GF-D8 (cell line): ENCODE measurements at places on chromosomes 7 and 10.

DNA sequence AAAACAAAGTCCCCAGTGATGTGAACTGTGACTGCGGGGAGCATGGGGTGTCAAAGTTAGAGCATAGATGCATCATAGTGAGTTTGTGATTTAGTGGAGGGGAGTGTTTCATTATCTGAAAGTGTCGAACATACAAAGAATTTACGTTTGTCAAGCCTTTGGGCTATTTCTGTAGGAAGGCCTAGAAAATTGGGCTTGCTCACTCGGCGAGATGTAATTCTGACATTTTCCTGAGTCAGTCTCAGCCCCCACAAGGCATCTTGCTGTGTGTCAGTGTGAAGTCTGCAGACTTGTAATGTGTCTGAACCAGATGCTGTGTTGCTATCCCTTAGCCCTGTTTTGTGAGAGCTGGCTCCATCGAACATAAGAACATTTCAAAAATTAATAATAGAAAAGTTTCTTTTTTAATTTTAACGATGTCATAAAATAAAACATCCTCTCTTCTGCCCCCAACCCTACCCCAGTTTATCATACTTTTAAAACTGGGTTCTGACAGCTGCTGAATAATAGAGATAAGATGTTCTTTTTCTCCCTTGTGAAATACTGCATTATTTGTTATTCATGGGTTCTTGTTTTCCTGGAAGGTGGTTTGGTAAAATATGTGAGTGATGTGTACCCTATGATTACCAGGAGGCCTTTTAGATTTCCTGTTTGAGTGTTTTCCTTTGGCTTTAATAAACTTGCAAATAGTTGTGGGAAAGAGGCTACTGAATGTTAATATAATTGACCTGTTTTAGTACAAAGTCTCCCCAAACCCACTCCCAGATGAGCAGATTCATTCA lies 207.4 kb downstream of the GPR158 start:
- DNase-seq: no peak

DNA sequence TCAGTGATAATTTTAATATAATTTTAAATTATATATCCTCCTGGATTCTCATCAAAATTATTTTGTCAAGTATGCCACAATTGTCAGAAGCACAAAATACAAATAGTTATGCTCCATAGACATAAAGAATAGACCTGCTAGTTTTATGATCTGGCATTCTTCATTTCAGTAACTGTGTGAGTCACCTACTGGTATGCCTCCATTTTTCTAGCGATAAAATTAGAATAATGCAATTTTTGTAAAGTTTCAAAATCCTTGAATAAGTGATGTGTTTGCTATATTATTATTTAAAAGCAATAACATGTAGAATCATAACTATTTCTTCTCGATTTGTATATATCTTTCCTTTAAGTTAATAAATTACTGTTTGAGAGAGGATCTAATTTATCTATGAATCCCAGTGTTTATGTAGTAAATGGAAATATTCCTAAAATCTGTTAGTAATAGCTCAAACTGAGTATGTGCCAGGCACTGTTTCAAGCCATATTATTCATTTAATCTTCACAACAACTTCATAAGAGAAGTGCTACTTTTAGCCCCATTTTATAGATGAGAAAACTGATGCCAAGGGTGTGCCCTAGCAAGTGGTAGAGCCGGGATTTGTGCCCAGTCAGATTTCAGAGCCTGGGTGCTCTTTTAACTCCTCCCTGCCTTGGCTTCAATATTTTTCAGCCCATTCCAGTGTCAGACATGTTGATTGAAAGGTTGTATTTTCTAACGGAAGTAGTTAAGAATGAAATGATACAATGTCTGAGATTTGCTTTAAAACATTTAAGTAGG lies 38.4 kb downstream of the NET1 start:
- no peak for DNase-seq

DNA sequence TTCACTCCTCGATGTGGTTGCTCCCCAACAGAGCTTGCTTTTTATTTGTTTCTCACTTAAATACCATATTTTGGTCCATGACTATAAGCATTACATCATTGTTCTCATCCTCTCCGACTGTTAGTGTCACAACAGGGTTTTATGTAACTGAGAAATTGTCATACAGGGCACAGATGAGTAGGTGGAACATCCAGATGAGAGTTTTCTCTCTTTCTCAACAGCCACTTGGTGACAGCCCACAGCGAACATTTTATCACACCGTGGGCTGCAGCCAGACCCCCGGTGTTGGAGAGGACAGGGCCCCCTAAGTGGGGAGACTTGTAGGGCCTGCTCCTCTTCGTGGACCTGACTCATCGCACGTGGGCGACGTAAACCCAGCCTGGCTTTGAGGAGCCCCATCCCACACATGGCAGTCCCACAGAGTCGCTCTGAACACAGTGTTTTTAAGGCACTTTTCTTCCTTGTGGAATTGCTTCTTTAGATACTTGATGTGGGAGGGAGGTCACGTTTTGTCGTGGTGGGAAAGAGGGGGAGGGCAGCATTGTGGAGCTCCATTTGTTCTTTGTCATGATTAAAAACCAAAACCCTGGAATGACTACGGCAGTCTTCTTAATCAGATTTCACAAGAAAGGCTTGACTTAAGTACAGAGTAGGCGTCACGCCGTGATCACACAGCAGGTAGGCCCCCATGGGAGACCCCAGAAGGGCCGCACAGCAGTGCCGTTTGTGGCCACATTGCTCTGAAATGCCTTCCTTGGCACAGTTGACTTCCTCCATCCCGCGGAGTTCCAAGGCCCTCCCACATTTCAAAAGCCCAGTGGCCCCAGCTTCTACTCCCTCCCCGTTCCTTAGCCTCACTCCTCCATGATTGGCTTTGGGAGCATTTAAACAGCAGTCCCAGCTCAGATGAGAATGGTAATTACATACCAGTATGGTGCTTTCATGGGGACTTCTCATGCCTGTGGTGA lies 220.6 kb downstream of the CCDC3 start:
- no peak for DNase-seq

GRCh38 chr10:52551046-52551445 lies 221.5 kb downstream of the MBL2 start:
- DNase-seq: no peak

DNA sequence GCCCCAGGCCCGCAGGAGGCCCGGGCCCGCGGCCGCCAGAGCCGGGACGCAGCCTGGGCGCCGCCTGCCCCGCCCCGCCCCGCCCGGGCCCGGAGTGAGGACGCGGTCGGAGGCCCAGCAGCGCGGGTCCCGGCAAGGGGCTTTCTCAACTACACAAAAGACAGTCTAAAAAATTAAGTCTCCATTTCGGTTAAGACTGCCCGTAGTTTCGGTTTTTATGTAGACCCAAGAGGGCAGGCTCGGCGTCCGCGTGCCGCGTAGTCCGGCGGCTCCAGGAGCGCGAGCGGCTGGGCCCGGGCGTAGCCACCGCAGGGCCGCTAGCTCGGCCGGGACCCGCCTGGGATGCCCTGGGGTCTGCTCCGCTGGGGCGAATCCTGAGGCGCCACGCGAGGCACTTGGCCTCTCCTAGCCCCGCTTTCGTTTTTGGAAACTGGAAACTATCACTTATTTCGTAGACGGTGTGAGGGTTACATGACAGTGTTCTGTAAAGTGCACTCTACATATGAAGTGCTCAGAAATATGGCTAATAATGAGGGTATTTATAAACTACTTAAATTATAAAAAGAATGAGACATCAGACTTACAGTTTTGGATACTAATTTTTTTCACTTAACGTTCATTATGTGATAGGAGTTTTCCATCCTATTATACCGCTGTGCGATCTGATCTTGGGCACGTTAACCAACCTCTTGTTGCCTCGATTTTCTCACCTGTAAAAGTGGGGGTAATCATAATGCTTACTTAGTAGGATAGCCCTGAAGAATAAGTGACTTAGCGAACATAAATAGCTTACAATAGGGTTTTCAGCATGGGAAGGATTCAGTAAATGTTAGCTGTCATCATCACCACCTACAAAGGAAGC lies 573 bp downstream of the BLVRA start:
- no peak for DNase-seq

DNA sequence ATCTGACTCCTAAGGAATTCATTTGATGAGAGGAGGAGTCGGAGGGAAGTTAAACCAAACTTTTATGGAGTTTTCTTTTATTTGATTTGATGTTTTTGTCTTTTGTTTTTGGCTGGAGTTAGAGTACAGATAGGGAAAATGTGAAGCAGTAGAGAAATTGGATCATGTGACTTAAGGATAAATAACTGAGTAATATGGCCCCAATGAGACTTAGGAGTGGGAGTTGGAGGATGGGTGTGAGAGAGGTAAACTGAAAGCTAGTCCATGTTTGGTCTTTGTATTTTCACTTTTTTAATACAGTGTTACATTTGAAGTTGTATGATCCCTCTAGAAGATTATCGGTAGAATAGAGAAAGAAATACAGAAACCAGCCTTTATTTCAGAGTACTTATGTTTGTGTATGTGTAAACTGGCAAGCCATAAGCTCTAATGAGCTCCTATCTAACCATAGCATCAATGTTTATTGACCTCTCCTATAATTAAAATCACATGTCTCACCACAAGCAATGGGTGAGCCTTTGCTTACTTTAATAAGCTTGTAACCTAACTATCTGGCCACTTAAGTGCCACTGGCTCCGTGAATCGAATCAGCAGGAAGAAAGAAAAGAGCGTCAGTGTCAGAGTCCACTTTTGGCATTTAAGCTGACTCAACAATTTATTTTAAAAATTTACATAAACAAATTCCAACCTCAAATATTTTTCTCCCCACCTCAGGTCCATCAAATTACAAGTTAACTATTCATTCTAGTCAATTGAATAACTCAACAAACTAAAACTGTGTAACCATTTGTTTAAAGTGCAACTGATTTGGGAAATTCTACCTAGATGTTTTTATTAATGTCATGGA lies 113.8 kb downstream of the EPDR1 start:
- DNase-seq: no peak

GRCh38 chr10:61140765-61141392 lies 196.9 kb upstream of the RHOBTB1 start:
- DNase-seq: no peak

DNA sequence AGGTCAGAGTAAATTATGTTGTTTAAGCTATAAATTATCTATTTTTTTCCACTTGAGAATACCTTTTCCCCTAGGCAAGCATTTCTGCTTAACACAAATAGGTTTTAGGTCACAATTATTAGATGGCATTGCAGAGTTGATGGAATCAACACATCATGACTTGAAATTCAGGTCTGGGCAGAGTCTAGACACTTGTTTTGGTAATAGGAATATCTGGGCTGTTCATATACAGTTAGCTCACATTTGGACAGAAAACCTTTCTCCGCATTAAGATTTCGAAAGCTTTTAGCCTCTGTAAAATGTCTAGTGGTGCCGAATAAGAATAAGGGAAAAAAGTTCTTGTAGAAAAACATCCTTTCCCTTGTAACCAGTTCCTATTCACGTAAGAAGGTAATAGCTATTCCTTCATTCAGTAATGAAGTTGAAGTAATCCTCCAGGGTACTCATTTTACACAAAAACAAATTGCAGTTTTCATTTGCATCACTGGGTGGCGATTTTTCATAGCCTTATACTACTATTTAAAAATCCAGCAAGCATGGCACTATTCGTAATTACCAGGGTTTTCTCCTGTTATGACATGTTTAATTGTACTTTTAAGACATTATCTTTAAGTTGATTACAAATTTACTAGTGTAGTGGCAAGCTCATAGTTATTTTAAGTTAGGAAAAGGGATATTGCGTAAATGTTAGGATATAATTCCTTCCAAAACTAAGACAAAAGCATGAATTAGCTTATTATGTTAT lies 37.0 kb downstream of the RPA3 start:
- DNase-seq: no peak

DNA sequence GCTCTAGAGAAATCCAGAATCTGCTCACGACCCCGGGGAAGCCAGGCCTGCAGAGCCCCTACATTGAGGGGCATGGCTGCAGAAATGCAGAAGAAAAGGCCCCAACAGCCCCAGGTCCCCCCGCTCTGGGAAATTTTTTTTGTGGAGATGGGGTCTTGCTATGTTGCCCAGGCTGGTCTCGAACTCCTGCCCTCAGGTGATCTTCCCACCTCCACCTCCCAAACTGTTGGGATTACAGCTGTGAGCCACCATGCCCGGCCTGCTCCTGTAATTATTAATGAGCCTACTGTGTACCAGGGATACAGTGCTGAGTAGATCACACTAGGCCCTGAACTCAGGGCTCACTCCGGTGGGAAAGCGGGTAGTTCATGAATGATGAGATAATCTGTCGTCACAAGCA lies 29.9 kb downstream of the TNRC18 start:
- DNase-seq: no peak

GRCh38 chr7:128259131-128260061 lies 18.3 kb downstream of the LEP start:
- DNase-seq: no peak

DNA sequence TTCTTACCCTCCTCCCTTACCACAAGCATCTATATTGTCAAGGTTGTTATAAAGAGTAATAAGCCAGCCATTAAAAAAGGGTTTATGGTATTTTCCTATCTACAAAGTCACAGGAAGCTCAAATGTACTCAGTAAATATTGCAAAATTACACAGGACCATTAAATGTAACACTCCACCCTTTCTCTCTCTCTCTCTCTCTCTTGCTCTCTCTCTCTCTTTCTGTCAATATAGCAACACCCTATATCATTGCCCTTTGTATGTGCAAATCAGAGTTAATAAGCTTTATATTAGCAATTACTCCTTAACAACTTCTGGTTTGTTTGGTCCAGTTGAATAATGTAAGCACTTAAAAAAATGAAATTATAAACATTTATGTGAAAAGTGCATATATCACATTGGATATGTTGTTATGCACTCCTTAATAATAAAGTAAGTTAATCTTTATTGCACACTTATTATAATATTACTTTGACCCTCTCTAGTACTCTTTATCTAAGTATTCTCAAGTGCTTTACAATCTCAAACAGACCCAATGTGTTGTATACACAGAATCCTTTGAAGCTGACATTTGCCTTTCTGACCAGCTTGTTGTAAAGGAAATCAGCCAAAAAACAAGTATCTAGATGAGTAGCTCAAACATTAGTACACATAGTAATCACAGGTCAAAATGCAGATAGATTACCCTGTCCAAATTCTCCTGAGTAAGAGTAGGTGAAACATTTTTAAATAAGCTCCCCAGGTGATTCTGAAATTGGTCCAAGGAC lies 93.2 kb downstream of the CFTR start:
- no peak for DNase-seq
